ENCODE measurements at places on chromosomes 3 and 15. TPM values are rescaled to one million over a fixed set of nuclear protein-coding genes. Genes with fewer than 3 reads are reported as not detected.

Gene CPLX3
- total RNA-seq = 0.11 TPM

Gene WDR48
- 51.6 TPM for total RNA-seq

DNA sequence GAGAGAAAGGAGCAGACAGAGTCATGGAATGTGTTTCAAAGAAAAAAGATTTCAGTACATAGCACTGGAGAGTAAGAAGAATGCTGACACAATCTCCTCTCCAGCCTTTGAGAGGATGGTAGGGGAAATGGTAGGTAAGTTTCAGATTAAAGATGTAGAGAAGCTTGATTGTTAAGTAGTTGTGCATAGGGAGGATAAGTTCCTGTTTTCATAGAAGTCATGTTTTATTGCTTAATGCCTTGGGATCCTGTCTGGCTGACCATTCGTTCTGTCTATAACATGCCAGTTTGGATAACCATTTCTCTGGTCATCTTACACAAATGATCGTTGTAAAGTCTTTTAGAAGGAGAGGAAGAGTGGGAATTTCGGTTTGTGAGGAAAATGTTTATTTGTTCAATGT, 95.7 kb upstream of the IGSF10 start:
- no peak overlapping the region for H3K4me3 ChIP-seq
- no peaks in the 10 kb centered on the region for H3K4me1 ChIP-seq
- no peak for DNase-seq
- no peak overlapping the region for H3K27ac ChIP-seq

DNA sequence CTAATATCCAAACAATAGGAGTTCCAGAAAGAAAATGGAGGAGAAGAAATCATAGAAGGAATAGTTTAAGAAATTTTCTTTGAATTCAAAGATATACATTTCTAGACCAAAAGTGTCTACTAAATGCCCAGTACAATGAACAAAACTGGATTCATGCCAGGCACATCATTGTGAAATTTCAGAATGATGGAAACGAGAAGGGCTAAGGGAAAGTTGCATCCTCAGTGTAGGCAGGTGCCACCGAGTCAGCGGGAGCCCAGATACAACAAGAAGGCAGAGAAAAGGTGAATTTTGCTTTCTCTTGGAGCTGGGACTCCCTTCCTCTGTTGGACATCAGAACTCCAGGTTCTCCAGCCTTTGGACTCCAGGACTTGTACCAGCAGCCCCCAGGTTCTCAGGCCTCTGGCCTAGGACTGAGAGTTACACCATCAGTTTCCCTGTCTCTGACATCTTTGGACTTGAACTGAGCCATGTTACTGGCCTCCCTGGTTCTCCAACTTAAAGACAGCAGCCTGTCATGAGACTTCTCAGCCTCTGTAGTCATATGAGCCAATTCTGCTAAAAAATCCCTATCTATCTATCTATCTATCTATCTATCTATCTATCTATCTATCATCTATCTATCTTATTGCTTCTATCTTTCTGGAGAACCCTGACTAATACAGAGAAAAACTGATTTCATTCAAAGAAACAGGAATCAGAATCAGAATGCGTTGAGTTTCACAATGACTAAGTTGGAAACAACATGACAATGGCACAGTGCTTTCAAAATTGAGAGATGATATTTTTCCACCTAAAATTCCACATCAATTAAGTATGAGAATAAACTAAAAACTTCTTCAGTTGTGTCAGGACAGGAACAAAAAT, 207.7 kb downstream of the FAM43A start:
- no peak for DNase-seq
- no peak overlapping the region for H3K27ac ChIP-seq
- H3K4me3 ChIP-seq = no peak overlapping the region
- no peaks in the 10 kb centered on the region for H3K36me3 ChIP-seq
- no peaks in the 10 kb centered on the region for H3K27me3 ChIP-seq
- H3K4me1 ChIP-seq = no peaks in the 10 kb centered on the region

DNA sequence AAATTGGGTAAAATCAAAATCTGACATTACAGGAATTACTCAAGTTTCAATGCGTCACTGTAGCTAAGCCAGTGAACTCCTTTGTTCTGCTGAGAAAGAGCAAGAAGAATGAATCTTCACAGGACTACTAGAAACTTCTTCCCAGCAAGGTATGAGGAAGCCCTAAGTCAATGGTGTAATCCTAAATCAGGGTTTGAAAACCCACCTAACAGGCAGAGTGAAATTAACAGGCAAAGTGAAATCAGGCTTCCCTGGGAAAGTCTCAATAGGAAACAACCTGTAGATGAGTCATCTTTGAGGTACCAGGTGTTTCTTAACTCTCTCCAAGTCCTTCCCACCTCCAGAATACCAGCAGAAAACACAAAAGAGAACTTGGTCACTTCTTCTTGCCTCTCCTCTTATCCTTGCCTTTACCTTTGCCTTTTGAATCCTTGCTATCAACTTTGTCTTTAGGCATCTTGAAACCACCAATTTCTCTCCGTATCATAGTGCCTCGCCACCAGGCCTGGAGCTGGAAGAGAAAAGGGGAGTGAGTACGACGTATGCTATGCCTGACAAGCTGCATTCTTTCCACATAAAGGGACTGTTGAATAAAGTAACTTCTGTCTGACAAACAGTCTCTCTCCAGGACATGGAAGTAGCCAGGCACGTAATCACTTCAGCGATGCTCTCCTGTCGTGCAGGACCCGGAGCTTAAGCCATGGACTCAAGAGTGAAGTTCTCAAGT, 60.6 kb upstream of the RPL35A start:
- peaks cover 4% of the 10 kb centered on the region for H3K36me3 ChIP-seq
- peaks cover 3% of the 10 kb centered on the region for H3K4me1 ChIP-seq
- H3K27me3 ChIP-seq = no peaks in the 10 kb centered on the region
- no peak overlapping the region for H3K27ac ChIP-seq
- no peak for DNase-seq

Gene QRICH1
- total RNA-seq = 84.6 TPM

DNA sequence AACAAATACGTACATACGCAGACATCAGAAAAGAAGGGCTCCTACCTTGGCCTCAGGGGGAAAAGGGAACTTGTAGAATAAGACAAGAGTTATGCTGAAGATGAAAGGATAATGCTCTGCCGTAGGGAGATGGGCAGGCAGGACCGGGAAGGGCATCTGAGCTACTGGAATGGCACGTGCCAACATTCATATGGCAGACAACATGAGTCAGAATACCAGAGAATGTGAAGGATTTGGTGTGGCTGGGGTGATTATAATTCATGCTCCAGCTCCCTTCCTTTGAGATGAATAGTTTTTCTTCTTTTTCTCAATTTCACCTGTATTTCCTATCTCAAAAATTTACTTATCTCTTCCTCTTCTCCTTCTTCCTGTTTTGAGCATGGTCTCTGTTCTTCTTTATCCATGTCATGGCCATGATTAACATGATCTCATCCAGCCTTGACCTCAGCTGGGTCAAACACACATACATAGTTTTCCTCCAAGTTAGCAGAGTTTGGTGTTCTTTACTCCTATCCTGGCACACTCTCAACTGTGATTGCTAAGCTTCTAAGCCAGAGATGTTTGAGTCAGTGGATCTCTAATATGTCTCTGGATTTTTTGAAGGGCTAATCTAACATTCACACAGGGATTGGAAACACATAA, 507.0 kb downstream of the FOXP1 start:
- H3K36me3 ChIP-seq = no peaks in the 10 kb centered on the region
- no peak for DNase-seq
- H3K27me3 ChIP-seq = peaks cover 3% of the 10 kb centered on the region

DNA sequence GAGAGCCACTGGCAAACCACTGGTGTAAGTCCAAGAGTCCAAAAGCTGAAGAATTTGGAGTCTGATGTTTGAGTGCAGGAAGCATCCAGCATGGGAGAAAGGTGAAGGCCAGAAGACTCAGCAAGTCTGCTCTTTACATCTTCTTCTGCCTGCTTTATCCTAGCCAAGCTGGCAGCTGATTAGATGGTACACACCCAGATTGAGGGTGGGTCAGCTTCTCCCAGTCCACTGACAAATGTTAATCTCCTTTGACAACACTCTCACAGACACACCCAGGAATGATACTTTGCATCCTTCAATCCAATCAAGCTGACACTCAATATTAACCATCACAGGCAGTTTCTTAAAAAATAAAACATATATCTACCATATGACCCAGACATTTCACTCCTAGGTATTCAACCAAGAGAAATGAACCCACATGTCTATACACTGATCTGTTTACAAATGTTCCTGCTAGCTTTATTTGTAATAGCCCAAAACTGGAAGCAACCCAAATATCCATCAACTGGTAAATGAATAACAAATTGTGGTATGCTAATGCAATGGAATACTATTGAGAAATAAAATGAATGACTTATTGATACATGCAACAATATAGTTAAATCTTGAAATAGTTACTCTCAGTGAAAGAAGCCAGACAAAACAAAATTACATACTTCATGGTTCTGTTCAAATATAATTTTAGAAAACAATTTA, 373.8 kb downstream of the ZNF385D start:
- no peak overlapping the region for H3K4me3 ChIP-seq
- H3K27ac ChIP-seq = no peak overlapping the region
- H3K27me3 ChIP-seq = no peaks in the 10 kb centered on the region
- H3K36me3 ChIP-seq = no peaks in the 10 kb centered on the region
- no peaks in the 10 kb centered on the region for H3K4me1 ChIP-seq

DNA sequence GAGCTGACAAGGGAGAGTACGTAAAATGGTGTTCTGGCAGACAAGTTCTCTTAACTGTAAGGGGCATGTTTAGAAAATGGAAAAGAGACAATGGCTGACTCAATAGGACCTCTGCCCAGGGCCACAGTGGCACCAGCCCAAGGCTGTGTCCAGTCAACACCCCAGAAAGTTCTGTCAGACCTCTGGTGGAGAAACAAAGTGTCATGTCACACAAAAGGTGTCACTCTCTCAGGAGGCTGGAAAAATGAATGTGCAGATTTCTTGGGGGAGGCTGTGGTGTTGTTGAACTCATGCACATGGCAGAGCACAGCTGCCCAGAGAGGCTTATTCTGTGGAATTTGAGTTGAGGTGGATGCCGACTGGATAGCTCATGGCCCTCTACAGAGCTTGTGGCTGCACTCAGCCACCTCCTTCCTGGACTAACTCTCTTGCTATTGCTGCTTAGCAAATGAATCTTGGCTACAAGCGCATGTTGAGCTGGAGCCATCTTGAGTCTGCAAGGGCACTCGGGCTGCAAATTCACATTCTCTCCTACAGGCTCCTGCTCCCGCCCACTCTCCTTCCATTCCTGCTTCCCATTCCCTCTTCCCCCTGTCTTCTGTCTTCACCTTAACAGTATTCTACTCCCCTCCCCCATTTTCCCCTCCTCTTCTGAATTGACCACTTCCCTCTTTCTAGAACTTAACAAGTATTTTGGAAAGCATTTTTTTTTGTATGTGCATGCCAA, 55.8 kb upstream of the SLC7A14 start:
- no peak overlapping the region for H3K4me3 ChIP-seq
- H3K27me3 ChIP-seq = no peaks in the 10 kb centered on the region
- no peak for DNase-seq
- no peak overlapping the region for H3K27ac ChIP-seq
- H3K4me1 ChIP-seq = peaks cover 2% of the 10 kb centered on the region
- H3K36me3 ChIP-seq = no peaks in the 10 kb centered on the region

GRCh38 chr15:100033140-100033857, 300.1 kb upstream of the LYSMD4 start:
- peak; percentile 41 for DNase-seq
- H3K27ac ChIP-seq = no peak overlapping the region
- H3K36me3 ChIP-seq = no peaks in the 10 kb centered on the region
- no peak overlapping the region for H3K4me3 ChIP-seq

Gene MEX3B
- 9.8 TPM for total RNA-seq

- DNase-seq = no peak
- H3K27ac ChIP-seq = no peak overlapping the region
- H3K36me3 ChIP-seq = no peaks in the 10 kb centered on the region
- no peaks in the 10 kb centered on the region for H3K27me3 ChIP-seq
- no peaks in the 10 kb centered on the region for H3K4me1 ChIP-seq
- H3K4me3 ChIP-seq = no peak overlapping the region
Observed at GRCh38 chr3:188889054-188889491, 282.7 kb upstream of the TPRG1 start.

DNA sequence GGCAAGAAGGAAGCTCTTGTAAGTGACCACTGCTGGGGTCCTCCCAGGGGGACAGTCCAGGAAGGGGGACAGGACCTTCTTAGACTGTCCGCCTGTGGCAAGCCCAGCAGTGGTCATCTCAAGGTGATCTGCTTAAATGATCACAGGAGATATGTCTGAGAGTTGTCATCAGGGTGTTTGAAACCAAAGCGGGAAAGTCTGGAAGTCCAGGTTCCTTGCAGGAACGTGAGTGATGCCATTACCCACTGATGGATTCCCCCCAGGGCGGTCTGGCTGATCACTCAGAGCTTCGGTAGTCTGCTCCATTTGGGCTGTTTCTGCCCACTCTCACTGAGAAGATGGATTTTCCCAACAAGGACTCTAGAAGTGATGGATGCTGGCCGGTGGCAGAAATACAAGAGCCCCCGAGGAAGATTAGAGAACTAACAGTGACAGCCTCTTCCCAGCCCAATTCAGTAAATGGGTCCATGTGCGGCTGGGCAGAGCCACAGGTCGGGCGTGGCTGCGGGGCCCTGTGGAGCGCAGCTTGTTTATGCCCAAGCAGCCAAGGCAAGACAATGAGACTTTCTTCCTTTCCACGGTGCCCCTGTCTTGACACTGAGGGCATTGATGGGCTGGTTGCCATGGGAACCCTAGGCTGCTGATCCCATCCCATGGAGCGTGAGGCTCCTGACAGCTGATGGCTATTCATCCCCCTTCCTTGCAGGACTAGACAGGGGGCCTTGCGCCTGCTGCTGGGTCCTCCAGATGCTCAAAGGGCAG, 9.5 kb downstream of the PCSK6 start:
- H3K27ac ChIP-seq = no peak overlapping the region
- no peaks in the 10 kb centered on the region for H3K27me3 ChIP-seq
- DNase-seq = no peak
- H3K4me3 ChIP-seq = no peak overlapping the region

GRCh38 chr3:149319750-149320149, 13.7 kb downstream of the TM4SF18 start:
- DNase-seq = no peak
- H3K27ac ChIP-seq = no peak overlapping the region
- no peaks in the 10 kb centered on the region for H3K4me1 ChIP-seq
- no peaks in the 10 kb centered on the region for H3K36me3 ChIP-seq
- H3K4me3 ChIP-seq = no peak overlapping the region

DNA sequence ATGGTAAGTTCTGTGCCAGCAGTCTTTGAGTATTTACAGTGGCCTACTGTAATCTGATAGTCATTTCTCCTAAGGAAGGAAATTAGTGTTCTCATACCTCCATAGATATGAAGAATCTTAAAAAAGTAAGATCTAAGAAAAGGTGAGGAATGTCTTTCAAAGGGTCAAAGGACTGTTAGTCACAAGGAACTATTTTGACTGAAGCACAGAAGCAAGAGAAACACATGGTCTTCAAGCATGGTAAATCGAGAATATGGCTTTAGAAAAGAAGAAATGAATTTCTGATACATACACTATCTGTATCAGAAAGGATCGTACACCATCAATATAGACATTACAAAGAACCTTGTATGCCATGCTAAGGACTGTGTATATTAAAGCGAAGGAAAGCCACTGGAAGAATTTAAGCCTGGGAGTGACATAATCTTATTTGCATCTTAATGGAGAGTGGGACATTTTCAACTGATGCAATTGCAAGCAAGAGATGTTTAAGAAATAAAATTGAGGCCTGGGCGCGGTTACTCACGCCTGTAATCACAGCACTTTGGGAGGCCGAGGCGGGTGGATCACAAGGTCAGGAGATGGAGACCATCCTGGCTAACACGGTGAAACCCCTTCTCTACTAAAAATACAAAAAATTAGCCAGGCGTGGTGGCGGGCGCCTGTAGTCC, 5.5 kb upstream of the ACAP2 start:
- H3K4me1 ChIP-seq = no peaks in the 10 kb centered on the region
- H3K4me3 ChIP-seq = no peak overlapping the region
- DNase-seq = no peak
- H3K27ac ChIP-seq = no peak overlapping the region
- H3K36me3 ChIP-seq = no peaks in the 10 kb centered on the region
- H3K27me3 ChIP-seq = no peaks in the 10 kb centered on the region

Measured in spinal cord (tissue), 10 donors.